ENCODE measurements at places on chromosomes 7 and 10.

- no peak for DNase-seq
Observed at GRCh38 chr7:116708248-116708647, 36.3 kb downstream of the MET start.

- no peak for DNase-seq
Observed at GRCh38 chr10:91931526-91932190, 8.1 kb downstream of the BTAF1 start.

DNA sequence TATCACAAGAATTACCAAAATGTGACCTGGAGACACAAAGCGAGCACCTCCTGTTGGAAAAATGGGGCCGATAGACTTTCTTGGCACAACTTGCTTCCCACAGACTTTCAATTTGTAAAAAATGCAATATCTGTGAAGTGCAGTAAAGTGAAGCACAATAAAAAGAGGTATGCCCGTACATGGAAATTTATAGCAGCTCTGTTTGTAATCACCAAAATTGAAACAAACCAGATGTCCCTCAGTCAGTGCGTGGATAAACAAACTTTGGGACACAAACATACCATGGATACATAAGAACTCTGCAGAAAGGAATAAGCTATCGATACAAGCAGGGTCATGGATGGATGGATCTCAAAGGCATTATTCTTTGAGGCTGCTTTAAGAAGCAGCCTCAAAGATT, 33.6 kb downstream of the ARID5B start:
- no peak for DNase-seq

DNA sequence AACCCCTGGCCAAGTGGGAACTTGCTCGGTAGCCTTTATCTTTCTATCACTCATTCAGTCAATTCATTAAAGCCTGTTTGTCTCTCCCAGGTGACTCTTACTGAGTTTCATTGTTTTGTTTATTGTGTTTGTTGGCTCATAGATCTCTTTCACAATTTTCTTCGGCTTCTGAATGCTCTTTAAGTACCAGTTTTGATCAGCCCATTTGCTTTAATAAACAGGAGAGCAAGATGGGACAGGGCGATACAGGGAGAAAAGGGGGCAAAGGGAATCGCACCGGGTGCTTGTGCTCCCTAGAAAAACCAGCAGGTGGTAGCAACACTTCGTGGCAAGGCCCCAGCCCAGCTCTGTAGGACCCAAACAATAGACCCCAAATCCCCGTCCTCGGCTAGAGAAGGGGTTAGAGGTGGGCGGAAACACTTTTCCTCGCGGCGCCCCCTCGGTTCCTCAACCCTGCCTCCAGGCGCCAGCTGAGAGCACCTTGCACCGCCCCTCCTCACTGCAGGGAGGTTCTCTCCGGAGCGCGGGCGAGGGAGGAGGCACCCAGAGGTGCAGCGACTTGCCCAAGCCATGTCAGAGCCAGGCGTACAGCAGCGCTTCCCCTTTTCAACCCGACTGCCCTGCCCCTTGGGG, 1.0 kb upstream of the EPHB6 start:
- peak; percentile 20 for DNase-seq

- DNase-seq = no peak
Observed at GRCh38 chr10:60192946-60193345, 196.7 kb downstream of the ANK3 start.

DNA sequence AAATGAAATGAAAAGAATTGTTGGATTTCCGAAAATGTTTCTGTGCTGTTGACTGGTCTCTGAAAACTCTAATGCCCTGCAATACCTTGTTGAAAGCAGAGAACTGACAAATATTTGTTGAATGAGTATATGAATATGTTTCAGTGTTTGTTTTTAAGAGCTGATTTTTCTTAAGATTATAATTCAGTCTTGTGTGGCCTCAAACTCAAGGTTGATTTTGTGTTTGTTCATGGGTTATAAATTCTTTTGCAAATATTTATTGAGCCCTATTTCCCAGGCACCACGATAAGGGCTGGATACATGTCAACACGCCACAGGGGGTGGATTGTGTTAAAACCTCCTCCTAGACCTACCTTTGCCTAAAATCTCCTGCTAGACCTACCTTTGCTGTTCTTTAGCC, 203.9 kb upstream of the PLPP4 start:
- no peak for DNase-seq

Data from stimulated activated CD8-positive, alpha-beta memory T cell treated with anti-CD3 and anti-CD28 coated beads, Interleukin-15, amount 100 ng/mL, for 4 hours (primary cell).